Glutamatergic neuron (in vitro differentiated cells): ENCODE measurements at places on chromosomes 3 and 15.

DNA sequence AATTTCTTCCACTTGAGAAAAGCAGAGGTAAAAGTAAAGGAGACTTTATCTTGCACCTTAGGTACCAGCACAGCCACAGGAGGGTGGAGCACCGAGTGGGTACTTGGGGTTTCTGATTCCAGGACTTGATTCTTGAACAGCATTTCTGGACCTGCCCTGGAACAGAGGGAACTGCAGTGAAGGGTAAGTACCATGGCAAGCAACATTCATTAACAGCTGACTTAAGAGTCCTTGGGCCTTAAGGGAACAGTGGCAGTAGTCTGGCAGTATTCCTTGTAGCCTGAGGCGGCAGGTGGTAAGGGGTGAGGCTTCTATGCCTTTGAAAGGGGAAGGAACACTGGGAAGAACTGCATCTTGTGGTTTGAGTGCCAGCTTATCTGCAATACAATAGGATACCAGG is 551.9 kb downstream of the RSL24D1 start:
- no peak for DNase-seq

- DNase-seq: no peak
Observed at GRCh38 chr3:182133752-182134151, 422.0 kb downstream of the SOX2 start.

- DNase-seq: no peak
Observed at GRCh38 chr3:66411961-66412887, 88.6 kb downstream of the LRIG1 start.

DNA sequence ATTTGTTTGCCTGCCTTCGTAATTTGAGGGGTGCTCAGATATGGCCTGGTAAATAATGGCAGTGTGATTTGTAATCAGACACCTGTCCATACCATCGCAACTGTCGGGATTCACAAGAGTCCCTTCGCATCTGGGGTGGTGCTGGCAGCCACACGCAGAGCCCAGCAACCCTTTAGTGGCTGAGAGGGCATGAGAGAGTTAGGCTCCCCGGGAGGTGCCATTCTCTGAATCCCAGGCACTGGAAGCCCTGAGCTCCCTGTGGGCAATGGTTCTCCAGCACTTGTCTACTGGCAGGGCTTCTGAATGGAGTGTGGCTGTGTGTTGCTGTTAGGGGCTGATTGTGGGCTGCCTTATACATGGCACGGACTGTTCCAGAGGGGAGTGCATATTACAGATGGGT is 230.1 kb downstream of the EBLN2 start:
- DNase-seq: no peak

- no peak for DNase-seq
Observed at GRCh38 chr3:9248522-9249271, 749 bp downstream of the SRGAP3 start.

- DNase-seq: no peak
Observed at GRCh38 chr3:185656321-185656840, 70.3 kb downstream of the SENP2 start.

DNA sequence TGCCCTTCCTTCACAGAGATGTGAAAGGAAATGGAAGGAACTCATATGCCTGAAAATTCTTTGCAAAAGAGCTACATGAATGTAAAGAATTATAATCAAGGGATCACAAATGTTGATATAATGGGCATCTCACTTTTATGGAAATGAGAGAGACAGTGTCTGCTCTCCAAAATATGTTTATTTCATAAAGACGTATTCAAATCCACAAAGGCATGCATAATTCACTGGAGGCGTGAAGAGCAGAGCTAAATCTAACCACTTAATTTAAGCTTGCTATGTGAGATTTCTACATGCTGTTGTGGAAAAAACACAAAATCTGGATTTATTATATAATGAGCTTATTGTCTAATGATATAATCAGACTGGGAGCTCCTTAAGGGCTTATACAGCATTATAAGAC is 469.1 kb downstream of the RAP2B start:
- no peak for DNase-seq

DNA sequence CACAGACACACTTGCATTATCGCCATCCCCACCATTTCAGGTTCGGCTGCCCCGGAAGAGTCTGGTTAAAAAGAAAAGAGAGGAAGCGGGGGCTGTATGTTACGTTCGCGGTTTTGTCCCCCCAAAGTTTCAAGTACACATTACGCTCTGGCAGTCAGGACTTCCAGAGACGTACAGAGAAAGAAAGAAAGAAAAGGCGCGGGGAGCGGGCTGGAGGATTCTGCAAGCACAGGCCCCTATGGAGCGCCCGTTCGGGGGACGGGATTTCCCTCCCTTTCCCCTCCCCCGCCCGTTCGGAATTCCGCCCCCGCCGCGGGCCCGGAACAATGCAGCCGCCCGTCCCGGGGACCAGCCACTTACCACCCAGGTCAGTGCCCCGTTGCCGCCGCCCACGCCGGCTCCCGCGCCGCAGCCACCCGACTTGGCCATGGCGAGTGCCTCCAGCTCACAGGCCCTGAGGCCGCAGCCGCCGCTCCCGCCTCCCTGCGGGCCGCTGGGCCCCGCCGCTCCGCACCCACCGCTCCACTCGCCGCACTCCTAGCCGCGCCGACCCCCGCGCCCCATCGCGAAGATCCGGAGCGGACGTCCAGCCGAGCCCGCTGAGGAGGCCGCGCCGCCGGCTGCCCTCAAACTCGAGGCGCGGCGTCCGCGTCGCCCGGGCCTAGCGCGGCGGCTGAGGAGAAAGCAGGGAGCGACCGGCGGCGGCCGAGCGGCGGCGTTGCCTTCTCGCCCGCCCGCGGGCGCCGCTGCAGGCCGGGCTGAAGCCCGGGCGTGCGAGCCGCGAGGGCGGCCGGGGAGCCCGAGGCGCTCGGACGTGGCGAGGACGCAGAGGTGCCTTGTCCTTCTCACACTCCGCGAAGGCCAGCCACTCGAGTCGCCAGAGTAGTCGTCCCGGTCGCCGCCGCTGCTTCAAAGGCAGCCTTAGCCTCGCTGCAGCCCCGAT is 567 bp downstream of the TOP2B start:
- DNase-seq: peak; percentile 69

- DNase-seq: no peak
Observed at GRCh38 chr15:95176794-95177577, 945.6 kb downstream of the MCTP2 start.

GRCh38 chr3:94593526-94594150 is 530.8 kb downstream of the NSUN3 start:
- DNase-seq: no peak

- DNase-seq: no peak
Observed at GRCh38 chr3:60461267-60461666, 790.0 kb downstream of the FHIT start.
